T47D (cell line): ENCODE measurements at places on chromosomes 5 and 9.

- DNase-seq, result no peak
These were observed 283.4 kb downstream of the GADD45G start for GRCh38 chr9:89888233-89888632.

GRCh38 chr9:119905724-119906123 is 536.5 kb upstream of the BRINP1 start:
- no peak for DNase-seq

DNA sequence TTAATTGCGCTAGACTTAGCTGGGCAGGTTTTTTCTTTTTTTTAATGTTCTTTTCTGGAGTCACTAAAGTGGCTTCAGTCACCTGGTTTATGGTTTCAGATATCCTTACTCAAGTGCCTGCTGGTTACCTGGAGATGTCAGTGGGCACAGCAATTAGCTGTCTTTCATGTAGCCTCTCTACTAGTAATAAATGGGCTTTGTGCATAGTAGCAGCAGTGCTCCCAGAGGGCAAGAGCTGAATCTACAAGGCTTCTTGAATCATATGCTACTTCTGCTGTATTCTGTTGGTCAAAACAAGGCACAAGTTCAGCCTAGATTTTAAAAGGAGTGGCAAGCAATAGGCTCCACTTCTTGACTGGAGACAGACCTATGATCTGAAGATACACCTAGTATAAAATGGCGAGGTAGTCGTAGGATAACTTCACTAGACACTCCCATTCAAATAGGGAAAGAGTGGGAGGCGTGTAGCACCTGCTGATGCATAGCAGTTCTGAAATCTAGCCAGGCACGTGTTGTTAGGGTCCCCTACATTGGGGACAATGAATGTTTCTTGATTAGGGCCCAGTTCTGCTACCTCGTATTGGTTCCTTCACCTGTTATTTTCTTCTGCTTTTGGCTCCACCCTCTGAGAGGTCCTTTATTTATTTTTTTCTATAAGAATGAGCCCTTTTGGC is 7.0 kb downstream of the SCAMP1 start:
- DNase-seq, result peak; percentile 29

GRCh38 chr9:12056874-12057273 is 636.3 kb upstream of the TYRP1 start:
- no peak for DNase-seq

DNA sequence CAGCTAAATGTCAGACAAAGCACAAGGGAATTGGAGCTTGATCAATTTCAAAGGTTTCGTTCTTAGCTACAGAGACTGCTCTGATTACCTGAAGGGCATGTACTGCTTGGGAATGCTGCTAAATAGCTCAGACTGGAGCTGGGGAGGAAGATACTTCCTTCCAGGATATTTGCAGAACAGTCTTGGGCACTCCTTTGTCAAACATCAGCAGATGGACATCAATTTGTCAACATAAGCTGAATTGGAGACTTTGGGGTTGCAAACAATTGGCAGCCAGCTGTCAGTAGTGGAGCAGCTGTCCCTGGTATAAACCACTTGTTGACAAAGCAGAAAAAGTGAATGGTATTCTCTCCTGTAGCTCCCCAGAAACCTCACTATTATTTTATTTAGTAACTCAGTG is 182.0 kb downstream of the CCDC192 start:
- peak; percentile 86 for DNase-seq

GRCh38 chr9:133322701-133323100 is 13.3 kb downstream of the SURF6 start:
- DNase-seq, result no peak

DNA sequence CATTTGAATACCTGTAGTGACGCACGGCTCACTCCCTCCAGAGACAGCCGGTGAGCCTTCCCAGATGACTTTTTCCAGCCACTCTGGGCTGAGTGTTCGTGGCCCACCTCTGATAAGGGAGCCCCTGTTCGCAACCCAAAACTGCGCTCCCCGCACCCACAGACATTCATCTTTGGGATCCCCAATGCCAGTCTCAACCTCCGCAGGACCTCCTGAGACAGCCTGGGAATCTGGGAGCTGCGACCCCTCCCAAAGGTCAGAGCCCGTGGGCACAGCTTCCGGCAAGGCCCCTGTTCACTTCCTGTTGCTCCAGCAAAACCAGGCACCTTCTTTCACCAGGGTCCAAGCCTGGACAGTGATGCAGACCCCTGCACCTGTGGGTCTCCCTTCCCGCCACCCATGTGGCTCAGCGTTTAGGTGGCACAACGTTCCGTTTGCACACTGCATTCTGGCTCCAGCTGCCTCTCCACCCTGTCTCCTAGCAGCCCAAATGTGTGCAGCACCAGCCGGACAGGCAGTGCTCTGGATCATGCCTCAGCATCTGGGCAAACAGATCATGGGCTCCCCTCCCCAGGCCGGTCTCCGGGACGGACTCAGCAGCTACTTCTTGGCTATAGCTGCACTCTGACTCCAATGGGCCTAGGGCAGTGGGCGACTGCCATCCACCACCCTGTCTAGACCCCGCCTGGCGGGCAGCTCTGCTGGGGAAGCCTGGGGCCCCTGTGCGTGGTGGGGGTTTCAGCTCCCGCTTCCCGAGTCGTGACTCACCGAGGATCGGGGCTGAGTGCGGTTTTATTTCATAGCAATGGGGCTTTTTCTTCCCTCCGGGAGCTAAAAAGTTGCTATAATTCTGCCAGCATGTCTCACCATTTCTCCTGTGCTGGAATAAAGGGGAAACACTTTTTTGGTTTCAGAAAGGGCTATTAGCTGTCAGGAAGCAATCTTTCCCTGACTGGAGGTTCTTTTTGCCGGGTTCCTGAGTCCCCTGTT is 156.0 kb downstream of the OLFM1 start:
- DNase-seq, result no peak

DNA sequence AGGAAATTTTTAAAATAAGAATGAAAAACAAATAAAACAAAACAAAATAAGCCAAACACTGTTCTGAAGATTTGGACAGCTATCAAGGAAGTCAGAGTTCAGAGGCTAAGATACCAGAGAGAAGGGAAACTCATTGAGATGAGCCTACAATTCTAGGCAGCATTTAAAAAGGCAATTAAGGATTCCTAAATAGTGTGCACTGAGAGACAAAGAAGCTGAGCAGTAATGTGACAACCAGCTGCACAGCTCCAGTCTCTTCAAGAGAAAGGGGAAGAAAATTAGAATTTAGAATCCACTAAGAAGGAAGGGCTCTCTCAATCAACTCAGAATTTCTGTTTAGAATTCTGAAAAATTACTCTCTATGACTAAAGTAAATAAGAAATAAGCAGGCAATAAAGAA is 246.7 kb upstream of the COX7C start:
- no peak for DNase-seq

DNA sequence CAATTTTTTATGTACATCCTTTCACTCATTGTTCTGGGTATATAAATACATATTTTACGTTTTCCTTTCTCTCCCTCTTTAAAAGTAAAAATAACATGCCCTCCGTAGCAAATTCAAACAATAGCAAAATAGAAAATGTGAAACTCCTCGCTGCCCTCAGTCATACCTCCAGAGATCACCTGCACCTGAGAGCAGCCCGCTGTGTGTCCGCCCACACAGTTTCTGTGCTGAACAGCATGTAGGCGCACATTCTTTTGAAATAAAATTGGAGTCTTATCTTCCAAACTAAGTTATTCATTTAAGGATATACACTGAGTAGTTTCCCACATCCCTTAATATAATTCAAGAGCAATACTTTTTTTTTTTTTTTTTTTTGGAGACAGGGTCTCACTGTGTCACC is 255.7 kb downstream of the AOPEP start:
- DNase-seq, result no peak

DNA sequence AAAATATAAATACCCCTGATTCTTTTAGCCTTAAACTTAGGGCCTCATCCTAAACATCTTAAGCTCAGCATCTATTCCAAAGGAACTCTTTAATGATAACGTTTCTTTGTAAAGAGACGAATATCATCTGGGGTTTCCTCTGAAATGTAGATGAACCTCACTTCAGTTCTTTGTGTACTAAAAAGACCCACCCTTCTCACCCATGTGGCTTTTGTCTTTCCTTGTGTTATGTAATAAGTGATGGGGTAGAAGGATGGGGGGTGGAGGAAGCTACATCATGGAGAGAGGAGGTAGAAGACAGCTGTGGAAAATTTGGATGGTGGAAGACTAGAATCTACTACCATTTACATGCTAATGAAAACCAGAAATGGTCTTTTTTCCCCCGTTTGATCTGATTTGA is 111.0 kb downstream of the NDUFS4 start:
- DNase-seq, result no peak

DNA sequence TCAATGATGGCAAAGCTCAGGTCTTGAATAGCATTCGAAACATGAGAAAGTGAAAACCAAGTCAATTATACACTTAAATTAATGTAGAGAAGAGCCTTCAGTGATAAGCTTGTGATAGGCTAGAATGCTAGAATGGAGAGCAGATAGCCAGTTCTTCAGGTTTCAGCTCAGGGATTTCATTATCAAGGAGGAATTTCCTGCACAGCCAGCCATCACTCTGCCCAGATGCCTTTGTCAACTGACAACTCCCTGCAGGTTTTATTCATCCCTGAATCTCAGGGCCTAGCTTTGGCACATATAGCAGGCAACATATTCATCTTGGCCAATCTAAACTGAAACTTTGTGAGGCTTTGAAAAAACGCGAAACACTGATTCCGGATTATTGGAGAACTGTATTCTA is 199.3 kb upstream of the CDH6 start:
- DNase-seq, result no peak

DNA sequence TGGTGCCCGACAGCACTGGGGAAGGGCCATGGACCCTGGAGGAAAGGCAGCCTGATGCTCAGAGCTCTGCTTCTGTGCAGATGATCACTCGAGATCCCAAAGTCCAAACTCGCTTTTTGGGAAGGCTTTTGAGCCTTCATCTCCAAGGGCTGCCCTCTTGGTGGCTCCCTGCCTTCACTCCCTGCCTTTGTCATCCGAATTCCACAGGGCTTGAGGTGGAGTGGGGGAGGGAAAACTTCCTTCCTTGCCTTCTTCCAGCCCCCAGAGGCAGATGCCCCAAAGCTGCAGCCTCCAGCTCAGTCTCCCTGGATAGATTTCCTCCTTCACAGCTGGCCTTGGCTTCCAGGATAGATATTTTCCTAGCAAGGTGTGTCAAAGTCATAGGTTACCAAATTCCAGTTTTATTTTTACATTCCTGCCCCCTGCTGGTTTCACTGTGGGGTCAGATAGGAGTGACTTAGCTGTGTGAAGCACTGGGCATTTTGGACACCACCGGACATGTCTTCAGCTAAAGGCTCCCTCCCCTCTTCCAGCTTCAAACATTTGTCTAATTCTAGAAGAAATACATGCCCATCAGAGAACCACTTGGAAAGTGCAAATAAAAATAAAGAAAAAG is 268.2 kb downstream of the HSPA4 start:
- peak; percentile 15 for DNase-seq

GRCh38 chr9:36584620-36585460 is 12.1 kb downstream of the MELK start:
- no peak for DNase-seq

GRCh38 chr9:133426011-133426410 is 3.8 kb downstream of the ADAMTS13 start:
- no peak for DNase-seq

DNA sequence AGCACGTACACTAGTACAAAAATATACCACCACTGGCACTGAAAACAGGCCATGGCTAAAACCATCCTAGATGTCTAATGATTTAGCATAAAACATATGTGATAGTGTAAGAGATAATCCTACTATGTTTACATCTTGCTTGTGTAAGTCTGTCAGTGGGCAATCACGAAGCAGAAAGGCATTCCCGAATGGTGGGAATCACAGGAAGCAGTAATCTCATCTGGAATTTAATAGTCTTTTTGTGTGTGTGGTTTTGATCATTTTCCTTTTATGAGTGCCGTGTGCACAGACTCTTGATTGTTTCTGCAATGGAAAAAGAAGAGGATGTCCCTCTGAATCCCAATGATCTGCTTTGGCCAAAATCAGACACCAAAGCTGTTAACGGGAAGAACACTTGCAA is 200.5 kb downstream of the EBF1 start:
- no peak for DNase-seq

DNA sequence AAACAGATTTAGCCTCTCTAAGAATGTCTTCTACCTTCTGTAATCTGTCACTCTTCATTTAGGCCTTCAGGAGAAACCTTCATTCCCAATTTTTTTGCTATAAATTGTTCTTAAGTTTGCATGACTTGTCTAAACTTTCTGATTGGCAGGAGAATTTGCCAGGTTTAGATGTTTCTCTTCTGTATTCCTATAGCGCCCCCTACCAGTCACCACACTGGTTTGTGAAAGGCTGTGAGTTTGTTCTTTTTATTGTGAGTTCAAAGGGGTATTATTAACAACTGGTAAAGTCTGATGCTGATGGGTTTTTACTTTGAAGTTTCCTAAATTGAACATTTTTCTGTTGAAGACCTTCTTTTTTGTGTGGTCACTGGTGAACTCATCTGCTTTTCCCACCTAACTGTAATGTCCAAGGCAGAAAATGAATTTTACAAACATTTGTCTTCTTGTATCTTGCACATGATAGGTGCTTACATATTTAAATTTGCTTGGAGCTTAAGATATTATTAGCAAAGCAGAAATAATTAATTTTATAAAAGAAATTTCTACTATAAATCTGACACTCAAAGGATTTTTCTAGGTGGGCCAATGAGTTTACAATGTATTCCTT is 18.4 kb upstream of the F2RL2 start:
- peak; percentile 77 for DNase-seq

- DNase-seq, result no peak
These were observed 85.5 kb upstream of the PITX1 start for GRCh38 chr5:135119481-135119880.

DNA sequence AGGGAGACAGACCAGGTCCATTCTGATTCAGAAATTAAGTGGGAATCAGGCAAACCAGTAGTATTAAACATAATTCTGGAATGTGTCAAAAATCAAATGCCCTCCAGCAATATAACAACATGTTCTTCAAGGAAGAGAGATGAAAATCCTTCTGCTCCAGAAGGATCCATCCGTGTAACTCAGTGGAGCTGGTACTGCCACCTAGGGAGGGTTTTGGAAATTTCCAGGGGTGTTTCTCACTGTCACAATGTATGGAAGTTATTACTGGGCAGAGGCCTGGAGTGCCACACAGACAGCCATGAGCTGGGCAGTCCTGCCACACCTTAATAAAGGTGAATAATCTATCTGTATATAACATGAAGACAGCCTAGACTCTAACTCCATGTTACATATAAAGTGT is 87.5 kb downstream of the TTLL11 start:
- peak; percentile 60 for DNase-seq

GRCh38 chr5:44652674-44653073 is 156.1 kb upstream of the MRPS30 start:
- DNase-seq, result no peak

DNA sequence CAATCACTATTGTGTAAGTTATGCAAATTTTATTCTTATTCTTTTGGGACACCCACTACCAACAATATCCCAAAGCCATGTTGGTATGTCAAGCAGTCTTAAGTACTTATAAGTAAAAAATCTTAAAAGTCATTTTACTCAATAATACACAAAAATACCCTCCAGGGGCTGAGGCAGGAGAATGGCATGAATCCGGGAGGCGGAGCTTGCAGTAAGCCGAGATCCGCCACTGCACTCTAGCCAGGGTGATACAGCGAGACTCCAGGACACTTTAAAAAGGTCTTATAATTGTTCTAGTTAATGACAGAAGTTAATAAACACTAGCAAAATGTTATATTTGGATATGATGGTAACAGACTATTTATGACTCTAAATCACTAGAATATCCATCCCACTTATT is 16.8 kb downstream of the CLINT1 start:
- DNase-seq, result no peak
